ENCODE measurements at places on chromosomes 7 and 10.

DNA sequence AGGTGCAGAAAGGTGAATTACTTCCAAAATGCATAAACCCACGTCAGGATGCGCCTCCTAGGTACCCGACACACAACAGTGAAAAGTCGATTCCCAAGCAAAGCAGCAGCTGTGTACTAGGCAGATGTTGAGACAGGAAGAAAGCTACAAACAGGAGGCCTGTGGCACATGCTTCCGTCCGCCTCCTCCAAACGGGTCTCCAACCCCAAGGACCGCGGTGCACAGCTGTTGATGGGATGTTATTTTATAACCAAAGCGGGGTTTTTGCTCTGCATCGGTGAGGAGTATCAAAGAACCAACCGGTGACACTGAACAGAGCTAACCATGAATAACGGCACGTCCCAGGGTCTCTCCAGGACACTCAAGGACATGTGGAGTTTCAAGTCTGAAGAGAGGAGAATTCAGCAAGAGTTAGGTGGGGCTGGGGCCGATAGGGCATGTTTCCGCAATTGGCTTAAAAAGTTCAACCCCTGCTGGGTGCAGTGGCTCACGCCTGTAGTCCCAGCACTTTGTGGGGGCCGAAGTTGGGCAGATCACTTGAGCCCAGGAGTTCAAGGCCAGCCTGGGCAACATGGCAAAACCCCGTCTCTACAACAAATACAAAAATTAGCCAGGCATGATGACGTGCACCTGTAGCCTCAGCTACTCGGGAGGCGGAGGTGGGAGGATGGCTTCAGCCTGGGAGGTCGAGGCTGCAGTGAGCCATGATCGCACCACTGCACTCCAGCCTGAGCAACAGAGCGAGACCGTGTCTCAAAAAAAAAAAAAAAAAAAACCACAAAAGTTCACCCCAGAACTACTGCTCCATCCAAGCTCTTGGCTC lies 108.0 kb downstream of the SMURF1 start:
- no peak for DNase-seq

DNA sequence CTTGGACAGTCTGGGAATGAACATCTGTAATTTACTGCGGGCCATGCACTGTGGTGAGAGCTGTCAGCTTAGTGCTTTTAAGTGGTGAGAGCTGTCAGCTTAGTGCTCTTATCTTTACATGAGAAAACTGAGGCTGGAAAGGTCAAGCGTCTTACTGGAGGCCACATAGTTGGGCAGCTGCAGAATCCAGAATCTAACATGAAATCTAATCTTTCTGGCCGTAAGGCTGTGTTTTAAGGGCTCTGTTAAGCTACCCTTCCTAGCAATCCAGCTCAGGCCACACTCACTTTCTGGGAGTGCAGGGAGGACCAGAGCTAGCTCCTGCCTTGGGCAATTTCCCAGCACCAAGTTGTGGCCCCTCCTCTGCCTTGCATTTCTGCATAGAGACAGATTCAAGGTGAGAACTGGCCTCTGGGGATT lies 70.2 kb downstream of the SORCS3 start:
- no peak for DNase-seq

GRCh38 chr7:135709508-135709907 lies 18.5 kb downstream of the SLC13A4 start:
- DNase-seq: no peak

- no peak for DNase-seq
Measured at GRCh38 chr10:69645296-69646184, 15.5 kb downstream of the FAM241B start.

DNA sequence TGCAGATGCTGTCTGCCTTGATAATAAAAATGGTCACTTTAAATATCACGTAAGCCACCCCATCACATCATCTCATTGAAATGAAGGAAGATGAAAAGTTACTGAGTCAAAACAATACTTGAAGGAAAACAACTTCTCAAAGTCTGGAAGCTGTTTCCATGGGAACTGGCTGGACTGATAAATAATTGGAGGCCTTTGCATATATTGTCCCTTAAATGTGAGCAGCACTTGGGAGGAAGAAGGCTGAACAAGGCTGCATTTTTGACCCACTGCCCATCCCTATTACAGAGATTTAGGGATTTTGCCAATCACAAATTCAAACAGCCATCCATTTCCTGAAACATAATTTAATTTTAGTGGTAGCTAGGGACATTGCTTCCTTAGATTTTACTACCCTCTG lies 18.2 kb upstream of the MAGI2 start:
- no peak for DNase-seq

GRCh38 chr10:33314811-33315561 lies 19.5 kb downstream of the NRP1 start:
- no peak for DNase-seq

GRCh38 chr10:79445977-79446757 lies 743 bp upstream of the ZCCHC24 start:
- peak; percentile 46 for DNase-seq

DNA sequence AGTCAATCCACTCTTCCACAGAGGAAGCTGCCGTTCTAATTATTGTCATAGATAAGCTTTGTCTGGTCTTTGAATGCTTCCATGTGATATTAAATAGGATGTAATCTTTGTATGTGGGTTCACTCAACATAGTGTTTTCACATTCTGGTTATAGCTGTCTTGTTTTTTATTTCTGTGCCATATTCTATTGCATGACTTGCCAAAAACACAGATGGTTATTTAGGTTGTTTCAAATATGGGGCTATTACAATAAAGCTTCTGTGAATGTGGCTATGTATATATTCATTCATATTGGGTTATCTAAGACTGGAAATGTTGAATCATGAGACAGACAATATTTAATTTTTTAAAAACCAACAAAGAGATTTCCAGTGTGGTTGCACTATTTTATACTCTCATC lies 1109.3 kb upstream of the LRRTM3 start:
- DNase-seq: no peak

GRCh38 chr7:136342251-136342650 lies 365.1 kb upstream of the MTPN start:
- no peak for DNase-seq

DNA sequence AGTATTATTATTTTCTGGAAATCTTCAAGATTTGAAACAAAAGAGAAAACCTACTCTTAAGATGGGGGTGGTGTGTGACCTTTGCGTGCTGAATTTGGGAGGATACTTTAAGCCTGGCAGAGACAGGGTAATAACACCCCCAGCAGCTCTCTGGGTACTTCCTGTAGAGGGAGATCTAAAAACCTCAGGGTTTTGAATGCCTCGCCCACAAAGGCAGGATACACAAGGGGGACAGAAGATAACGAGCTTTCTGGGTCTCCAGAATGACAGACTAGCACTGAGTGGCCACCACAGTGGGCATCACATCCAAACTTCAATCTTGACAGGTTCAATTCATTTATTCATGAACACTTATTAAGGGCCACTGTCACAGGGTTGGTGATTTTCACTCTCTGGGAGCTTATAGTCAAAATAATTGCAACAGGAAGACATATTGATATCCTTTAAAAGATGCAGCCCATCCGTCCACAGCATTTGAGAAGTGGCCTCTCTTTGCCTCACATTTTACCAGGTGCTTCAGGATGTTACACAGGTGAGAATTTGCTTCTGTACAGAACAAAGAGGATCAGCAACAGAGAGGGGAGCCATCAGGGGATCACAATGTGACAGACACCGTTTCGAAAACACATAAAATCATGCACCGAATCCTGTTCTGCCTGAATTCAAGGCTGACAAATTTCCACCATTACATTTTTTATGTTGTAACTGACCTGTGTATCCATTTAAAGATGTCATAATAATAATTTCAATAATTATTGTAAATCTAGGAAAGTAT lies 14.3 kb downstream of the CPA1 start:
- DNase-seq: no peak

DNA sequence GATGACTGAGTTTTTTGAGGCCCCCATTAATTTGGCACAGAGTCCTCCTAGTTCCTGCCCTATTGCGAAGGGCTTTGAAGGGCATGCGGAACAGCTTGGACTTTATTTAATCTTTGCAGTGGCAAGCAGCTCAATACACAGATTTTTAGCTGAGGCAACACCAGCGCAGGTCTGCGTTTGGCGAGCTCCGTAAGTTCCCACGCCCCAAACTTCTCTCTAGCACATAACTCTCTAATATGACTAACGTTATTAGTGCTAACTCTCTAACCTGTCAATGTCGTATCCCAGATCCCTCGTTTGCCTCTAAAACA lies 366 bp upstream of the TAF3 start:
- no peak for DNase-seq

DNA sequence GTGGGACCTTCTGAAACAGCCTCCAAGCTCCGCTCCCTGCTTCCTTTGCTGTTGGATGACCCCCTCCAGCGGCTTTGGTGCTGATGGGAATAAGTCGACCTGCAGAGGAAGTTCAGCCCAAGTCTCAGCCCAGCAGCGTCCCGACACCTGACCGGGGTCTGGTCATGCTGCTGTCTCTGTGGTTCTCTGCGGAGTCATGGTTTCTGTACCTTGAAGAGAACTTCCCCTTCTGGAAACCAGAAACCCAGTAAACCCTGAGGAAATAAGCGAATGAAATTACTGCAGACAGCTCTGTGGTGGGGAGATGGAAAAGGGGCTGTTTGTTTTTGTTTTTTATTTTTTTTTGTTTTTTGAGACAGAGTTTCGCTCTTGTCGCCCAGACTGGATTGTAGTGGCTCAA lies 18.3 kb upstream of the ZNF12 start:
- DNase-seq: no peak

DNA sequence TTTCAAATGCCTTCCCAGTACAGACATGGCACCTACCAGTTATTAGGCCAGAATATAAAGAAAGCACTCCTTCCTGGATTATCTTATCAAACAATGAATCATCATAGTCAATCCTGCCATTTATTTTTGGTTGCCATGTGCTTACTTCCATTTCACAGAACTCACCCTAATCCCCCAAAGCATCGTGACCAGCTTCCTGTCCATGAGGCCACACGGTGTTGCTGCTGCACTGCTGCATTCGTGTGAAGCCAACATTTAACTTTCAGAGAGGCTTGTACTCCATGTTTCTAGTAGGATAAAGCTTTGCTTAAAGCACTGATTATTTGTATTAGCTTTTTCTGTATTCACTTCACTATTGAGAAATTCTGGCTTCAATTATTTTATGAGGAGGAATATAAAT lies 14.4 kb downstream of the COL28A1 start:
- no peak for DNase-seq

DNA sequence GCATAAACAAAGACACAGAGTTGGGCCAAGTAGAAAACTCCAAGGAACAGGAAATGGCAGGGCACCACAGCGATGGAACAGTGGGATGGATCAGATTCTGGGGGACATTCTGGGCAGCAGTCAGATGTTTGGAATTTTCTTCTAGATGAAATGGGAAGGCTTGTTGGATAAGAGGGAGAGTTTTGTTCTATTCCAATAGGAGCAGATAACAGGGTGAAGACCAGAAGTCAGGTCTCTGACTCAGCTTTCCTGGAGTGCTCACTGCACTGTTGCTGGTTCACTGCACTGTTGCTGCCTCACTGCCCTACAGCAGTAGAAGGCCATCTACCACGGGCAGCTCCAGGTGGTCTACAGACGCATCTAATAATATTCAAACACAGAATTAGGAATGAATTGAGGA lies 135.6 kb downstream of the ATE1 start:
- DNase-seq: no peak

GRCh38 chr7:94298943-94299342 lies 95.8 kb upstream of the COL1A2 start:
- DNase-seq: no peak

DNA sequence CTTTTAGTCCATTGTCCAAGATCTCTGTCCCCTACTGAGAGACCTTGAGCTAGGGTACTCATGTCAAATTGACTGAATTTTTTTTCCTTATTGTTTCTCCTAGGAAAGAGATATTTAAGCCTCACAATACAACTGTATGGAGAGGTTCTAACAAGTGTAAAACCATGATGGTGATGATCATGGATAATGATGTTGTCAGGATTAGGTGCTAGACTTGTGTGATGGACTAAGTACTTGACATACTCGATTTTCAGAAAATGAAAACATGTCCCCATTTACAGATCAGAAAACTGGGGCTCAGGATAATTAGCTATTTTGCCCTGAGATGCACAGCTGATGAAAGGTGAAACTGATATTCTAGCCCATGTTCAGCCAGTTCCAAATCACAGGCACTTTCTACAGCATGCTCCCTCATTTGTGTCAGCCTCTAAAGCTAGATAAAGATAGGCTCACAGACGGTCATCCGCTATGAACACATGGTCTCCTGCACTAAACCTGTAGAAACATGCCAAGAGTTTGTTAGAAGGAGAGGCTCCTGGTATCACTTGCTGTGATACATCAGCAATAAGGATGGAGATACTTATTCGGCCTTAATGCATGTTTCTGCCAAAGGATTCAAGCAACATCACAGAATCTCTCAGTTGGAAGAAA lies 67.6 kb downstream of the CREB3L2 start:
- DNase-seq: no peak

DNA sequence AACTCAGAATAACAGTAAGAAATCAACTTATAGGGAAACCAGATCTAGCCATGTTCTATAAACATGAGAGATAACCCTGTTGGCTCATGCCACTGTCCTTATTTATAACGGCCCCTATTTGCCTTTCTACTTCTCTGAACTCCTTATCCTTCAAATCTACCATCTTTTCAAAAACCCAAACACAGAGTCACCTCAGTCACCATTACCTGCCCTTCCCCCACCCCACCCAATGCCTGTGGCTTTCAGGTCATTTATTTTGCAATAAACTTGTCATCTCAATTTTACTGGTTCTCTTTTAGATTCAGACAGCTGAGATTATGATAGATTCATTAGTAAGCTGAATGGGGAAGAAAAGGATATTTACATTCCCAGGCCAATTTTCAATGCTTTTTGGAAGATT lies 53.6 kb downstream of the KMT2C start:
- no peak for DNase-seq

DNA sequence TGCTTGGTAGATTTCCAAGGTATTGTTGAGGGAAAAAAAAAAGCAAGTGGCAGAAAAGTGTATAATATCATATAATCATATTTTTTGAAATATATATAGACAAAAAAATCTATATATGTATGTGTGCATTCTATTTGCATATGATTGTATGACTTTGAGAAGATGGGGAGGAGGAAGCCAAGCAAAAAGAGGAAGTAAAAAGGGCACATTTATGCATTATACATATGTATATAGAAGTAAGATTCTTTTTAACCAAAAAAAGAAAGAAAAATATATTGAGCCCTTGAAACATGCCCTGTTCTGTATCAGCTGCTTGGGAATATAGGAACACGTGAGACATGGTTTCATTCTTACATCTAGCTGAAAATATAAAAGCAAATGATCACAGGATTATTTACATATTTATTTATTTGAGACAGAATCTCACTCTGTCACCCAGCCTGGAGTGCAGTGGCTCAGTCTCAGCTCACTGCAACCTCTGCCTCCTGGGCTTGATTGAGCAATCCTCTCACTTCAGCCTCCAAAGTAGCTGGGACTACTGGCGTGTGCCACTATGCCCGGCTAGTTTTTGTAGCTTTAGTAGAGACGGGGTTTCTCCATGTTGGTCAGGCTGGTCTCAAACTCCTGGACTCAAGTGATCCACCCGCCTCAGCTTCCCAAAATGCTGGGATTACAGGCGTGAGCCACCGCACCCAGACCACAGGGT lies 18.0 kb upstream of the SLF2 start:
- no peak for DNase-seq

GRCh38 chr10:71644307-71645180 lies 75.0 kb downstream of the C10orf105 start:
- DNase-seq: no peak

GRCh38 chr10:14705548-14706230 lies 69.0 kb downstream of the FAM107B start:
- DNase-seq: no peak

All from NCI-H524 treated with DMSO at 0.1 percent for 48 hours (cell line).